ENCODE measurements at places on chromosomes 1 and 21.

DNA sequence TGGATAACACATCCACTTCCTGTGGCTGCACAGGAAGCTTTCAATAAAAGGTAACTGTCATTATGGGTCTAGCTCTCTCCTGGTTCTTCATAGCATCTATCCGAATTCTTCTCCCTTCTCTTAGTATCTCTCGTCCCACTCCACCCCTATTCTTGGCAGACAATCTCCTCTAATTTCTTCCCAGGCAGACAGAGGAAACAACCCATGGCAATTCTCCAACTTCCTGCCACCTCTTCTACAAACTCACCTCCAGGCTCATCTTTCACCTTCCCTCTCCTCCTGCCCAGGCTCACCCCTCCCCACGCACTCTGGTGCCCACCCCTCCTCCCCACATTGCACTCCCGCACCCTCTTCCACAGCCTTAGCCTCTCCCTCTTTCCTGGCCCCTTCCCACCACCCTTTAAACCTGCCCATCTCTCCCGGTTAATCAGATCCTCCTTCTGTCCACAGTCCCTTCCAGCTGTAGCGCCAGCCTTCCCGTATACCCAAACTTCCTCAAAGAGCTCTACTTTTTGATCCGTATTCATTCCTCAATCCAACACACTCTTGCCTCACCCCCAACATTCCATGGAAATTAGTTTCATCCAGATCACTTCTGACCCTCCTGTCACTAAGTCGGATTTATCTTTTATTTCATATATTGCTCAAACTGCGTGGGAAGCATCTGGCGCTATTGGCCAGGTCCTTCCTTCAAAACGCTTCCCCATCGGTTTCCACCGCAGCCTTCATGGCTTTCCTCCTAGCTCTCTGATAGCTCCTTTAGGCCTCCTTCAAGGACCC, 25.9 kb downstream of the SHISA4 start:
- no peak for DNase-seq

DNA sequence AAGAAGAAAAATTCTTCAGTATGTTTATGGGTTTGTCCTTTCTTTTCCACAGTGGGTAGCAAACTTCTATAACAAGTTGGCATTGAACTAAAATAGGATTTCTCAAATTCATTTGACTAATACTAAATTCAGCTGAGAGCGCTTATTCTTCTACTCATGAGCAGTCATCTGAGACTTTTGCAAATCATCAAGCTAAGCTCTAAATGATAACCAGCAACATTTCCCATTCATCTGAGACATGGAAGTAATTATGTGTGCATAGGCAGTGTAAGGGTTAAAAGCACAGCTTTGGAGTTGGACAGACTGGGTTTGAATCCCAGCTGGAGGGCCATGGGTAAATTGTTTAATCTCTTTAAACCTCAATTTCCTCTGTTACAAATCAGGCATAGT, 18.3 kb upstream of the CNR2 start:
- no peak for DNase-seq

GRCh38 chr21:41926117-41926806, 27.6 kb downstream of the C2CD2 start:
- no peak for DNase-seq

GRCh38 chr1:198934901-198935305, 296.1 kb downstream of the PTPRC start:
- DNase-seq = peak; percentile 37

DNA sequence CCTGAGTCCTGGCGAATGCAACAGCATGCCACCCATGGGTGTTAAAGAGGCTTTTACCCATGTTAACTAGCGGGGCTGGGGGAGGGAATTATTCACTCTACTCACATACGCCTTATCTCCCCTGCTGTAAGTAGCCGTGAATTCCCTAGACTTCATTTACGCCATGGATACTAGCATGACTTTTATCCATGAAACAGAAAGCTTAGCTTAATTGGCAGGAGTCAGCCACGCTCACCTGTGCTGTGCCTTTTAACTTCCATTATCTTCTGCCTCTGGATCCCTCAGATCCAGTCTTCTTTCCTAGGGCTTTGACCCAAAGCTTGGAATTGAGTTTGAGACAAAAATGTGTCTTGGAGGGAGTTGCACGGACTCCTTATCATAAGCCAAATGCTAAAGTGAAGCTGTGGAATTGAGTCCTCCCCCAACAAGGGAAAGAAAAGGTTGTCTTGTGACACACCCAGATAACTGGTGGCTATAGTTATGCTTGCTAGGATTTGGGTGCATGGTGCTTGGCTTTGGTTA, 9.7 kb upstream of the NASP start:
- no peak for DNase-seq

- DNase-seq = peak; percentile 43
Measured at GRCh38 chr1:31617916-31618746, 642 bp downstream of the HCRTR1 start.

DNA sequence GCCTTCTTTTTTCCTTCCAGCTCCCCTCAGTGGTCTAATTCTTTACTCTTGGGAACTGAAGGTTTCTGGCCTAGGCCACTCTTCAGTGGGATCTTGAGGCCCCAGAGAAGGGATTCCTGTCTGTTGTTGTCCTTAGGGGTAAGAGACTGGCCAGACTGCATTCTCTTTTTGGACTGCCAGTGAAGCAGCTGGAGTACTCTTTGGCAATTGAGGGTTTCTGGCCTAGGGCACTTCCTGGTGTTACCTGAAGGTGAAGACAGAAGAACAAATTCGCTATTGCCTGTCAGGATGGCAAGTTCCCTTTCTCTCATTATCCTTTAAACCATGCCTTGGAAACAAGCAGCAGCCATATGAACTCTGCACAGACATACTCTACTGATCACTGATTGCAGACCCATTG, 286.6 kb upstream of the ZP4 start:
- DNase-seq = no peak

DNA sequence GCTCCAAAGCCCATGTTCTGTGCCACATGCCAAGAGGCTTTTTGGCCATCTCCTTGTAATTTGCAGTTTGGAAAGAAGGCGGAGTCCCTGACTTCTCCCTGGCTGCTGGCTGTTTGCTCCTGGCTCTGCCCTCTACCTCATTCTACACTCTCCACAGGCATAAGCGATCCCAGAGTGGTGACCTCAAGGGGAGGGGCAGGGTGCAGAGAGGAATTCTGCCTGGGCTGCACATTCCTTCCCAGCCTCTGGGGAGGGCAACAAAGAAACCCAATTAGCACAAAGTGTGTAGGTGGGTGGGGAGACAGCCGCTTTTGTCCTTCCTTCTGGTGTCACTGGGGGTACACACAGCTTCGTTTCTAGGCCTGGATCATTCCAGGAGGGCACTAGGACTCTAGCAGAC, 95.3 kb downstream of the HIVEP3 start:
- no peak for DNase-seq

DNA sequence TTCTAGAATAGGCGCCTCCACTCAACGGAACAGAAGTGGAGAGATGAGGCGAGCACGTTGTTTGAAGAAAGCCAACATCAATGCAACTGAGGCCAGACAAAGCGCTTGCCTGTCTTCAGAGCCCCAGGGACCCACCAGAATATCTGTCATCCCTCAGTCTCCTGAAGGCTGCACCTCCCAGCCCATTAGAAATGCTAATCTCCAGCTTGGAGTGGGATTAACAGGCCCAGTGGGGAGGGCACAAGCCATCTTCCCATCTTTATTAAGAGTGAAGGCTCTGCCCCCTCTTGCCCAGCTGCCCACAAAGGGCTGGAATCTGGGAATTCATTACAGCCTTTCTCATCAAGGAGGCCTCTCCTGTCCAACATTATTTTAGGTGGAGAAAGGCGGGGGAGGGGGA, 16.8 kb upstream of the CNTN2 start:
- no peak for DNase-seq

GRCh38 chr1:34850382-34850781, 9.2 kb downstream of the SMIM12 start:
- no peak for DNase-seq

- DNase-seq = no peak
Measured at GRCh38 chr1:226951286-226952117, 11.4 kb downstream of the COQ8A start.

GRCh38 chr21:44949161-44949778, 9.4 kb downstream of the SLX9 start:
- DNase-seq = no peak

DNA sequence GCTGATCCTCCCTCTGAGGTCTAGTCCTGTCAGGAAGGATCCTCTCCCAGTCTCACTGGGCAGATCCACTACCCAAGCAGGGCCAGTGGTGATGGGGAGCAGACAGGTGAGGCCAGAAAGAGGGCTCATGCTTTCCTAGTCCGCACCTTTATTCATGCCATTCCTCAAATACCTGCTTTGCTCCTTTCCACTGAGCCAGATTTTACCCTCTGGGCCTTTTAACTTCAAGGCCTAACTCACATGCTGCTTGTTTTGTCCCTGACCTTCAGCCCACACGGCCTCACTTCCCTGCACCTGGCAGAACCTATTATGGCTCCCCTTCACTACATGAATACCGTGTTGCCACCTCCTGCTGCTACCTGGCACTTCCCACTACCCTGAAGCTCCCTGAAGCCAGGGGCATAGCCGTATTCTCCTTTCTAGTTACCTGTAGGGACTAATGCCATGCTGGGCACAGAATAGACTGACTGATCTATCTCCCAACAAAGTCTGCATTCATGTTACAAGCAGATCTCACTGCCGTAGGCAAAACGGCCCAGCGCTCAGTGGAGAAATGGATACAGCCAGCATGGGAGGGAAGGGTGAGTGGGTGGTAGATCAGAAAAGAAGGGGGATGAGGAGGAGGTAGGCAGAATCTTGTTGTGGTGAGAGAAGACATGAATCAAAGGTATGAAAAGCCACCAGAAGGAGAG, 36.1 kb upstream of the GOLT1A start:
- no peak for DNase-seq

- DNase-seq = no peak
Measured at GRCh38 chr1:215005656-215006345, 76.7 kb upstream of the KCNK2 start.

- no peak for DNase-seq
Measured at GRCh38 chr1:223674119-223674890, 8.8 kb upstream of the CAPN8 start.

GRCh38 chr1:25898223-25899015, 7.8 kb downstream of the STMN1 start:
- no peak for DNase-seq

- no peak for DNase-seq
Measured at GRCh38 chr1:206001476-206001888, 1.7 kb downstream of the RAB7B start.

DNA sequence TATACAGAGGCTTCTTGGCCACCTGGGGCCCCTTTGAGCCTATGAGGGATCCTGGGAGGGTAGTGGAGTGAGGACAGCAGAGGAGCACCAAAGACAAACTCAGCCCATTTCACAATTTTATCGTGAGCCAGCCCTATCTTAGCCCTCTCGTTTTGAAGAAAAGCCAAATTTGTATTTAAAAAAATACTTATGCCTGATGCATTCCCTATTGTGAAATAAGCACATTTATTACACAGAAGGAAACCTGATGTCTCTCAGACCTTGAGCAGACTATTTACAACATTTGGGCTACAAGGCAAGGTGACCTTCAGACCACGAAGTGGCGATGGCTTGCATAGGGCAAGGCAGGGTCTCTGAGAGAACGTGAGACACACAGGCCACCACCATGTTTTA, 41.3 kb upstream of the H6PD start:
- no peak for DNase-seq

GRCh38 chr21:35770101-35770945, 290.0 kb downstream of the SETD4 start:
- DNase-seq = no peak

- DNase-seq = no peak
Measured at GRCh38 chr21:17476006-17476405, 36.8 kb upstream of the CXADR start.

GRCh38 chr1:61051719-61052394, 30.5 kb upstream of the NFIA start:
- DNase-seq = no peak

GRCh38 chr1:67855444-67855843, 22.2 kb upstream of the GNG12 start:
- DNase-seq = no peak

GRCh38 chr1:231187571-231187970, 25.7 kb downstream of the TRIM67 start:
- no peak for DNase-seq

GRCh38 chr21:36735201-36735515, 36.2 kb downstream of the SIM2 start:
- DNase-seq = no peak

GRCh38 chr21:42653231-42654061, at the start of gene PDE9A:
Gene PDE9A (plus strand): TSS chr21:42653621. CDS start chr21:42653815, 194 bp downstream.
- peak; percentile 38 for DNase-seq

DNA sequence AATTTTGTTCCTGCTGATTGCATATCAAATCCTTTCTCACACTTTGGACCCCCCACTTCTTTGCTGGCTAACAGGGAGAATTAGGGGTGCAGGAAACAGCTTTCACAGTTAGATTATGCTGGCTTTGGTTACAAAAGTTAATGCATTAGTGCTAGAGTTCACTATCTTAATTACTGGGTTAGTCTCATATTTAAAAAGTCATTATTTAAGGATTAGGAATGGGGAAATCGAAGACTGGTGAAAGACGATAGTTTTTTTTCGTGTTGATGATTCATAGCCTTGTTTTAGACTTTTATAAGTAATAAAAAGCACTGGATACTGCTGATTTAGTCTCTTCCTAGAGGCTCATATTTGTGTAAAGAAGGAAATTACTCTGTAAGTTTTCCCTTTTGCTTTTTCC, 11.6 kb downstream of the ST6GALNAC3 start:
- DNase-seq = no peak

- DNase-seq = no peak
Measured at GRCh38 chr1:94654919-94655318, 113.4 kb upstream of the F3 start.

DNA sequence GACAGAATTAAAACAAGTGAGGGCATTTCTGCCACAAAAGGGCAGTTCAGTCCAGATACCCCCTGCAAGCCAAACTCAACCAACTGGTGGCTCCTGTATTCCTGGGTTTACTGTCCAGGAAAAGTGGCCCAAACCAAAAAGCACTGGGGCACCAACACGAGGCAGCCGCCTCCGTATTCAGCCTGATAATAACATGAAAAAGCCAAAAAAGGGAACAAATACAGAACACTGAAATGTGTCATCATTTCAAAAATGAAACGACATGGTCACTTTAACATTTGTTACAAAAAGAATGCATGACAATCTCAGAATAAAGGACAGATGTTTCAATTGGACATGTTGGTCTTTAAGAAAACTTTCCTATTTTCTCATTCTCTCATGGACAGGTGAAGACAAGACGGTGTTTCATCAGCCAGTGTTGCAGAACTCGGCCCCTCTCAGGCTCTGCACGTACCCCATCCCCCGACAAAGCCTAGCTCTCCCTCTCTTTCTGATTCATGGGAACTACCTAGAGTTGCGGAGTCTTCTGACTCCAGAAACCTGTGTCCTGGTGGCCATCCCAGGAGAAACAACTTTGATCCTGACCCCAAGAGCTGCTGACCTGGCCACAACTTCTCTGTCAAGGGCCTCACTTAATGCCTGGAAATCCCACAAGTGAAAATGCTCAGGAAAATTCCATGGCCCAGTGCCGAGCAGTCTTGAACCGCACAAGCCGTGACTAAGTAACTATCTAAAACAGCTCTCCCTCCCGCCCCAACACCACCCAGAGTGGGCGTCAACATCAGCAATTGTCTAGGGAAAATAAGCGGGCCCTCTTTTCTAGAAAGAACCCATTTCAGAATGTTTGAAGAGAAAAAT, 27.1 kb downstream of the ZBTB17 start:
- DNase-seq = no peak

All from activated CD4-positive, alpha-beta T cell treated with anti-CD3 and anti-CD28 coated beads, Interleukin-2, amount 50 U/mL, for 1 hour (primary cell).